ENCODE measurements at places on chromosomes 6 and 20.

DNA sequence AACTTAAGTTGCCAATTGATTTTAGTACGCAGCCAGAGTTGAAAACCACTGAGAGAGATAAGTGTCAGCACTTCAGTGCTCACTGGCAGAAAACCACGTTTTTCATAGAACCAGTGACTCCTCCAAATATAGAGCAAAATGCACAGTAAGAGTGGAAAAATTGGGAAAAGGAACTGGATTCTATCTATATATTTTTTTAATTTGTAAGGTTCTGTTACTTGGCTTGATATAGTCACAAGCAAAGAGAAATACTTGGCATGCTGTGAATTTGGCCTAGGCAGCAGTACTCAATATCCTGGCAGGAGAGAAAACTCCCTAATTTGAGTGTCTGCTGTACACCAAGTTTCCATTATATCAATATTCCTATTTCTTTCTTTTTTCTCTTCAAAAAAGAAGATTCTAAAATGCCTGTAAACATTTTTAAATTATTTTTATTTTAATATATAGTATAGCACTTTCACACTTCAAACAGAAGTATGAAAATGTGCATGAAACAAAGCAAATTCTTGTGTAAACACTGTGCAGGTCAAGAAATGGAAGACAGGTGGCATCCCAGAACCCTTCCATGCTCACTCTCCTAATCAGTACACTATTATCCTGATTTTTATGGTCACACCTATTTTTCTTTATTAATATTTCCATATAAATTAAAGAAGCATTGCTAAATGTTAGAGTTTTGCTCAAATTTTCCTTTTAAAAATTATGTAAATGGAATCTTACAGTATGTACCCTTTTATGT is 561.8 kb upstream of the RNF217 start:
- no peak for DNase-seq

- no peak for DNase-seq
Observed at GRCh38 chr6:15349379-15349778, 103.5 kb downstream of the JARID2 start.

DNA sequence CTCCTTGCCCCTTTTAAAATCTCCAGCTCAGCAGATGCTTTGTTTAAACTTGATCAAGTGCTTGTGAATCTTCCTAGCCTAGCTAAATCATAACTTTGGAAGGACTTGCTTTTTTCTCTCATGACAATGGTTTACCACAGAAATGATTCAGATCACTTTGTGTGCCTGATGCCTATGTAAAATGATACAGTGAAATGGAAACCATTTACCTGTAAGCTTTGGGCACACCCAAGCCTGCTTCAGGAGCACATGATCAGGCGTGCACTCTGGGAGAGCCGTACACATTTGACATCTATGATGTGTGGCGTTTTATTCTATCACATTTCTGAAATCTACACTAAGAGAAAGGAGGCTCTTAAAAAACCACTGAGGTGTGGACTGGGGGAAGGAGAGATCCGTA is 41.1 kb downstream of the PTPN1 start:
- no peak for DNase-seq

DNA sequence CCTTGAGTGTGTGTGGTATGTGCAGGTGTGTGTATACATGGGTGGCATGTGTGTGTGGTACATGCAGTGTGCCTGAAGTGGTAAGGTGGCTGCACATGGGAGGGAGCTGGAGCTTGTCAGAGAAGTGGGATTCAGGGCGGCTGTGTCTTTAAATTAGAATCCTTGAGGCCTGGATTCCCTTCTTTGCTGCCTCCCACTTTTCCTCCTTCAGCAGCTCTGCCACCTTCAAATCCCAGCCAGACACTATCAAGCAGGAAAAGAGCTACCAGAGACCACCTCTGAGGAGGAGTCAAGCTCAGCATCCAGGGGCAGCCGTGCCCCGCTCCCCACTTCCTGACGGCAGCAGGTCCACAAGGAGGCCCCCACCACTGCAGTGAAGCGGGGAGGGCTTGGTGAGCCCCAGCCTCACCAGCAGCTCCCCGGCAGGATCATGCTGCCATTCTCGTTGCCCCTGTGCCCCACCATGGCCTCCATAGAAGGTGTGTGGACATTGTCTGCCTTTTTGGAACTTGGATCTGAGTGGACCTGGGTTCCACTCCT is 131.0 kb upstream of the MLN start:
- no peak for DNase-seq

- DNase-seq, result no peak
Observed at GRCh38 chr20:18537651-18538050, 29.6 kb upstream of the SMIM26 start.

- DNase-seq, result no peak
Observed at GRCh38 chr6:129908858-129909257, 47.7 kb upstream of the TMEM244 start.
